Prostate gland (tissue), 2 donors: ENCODE measurements at places on chromosomes 3 and 15.

DNA sequence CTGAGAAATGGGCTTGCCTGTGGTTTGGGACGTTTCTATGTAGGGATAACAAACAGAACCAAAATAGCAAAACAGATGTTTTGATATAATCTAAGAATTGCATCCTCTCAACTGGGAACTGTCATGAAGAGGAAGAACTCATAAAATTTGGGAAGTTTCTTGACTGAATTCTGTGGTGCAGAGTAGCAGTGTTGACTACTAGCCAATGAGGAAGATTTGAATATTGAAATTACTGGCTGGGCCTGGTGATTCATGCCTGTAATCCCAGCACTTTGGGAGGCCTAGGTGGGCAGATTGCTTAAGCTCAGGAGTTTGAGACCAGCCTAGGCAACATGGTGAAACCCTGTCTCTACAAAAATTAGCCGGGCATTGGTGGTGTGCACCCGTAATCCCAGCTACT is 42.2 kb downstream of the ZNF609 start:
- DNase-seq: no peak

DNA sequence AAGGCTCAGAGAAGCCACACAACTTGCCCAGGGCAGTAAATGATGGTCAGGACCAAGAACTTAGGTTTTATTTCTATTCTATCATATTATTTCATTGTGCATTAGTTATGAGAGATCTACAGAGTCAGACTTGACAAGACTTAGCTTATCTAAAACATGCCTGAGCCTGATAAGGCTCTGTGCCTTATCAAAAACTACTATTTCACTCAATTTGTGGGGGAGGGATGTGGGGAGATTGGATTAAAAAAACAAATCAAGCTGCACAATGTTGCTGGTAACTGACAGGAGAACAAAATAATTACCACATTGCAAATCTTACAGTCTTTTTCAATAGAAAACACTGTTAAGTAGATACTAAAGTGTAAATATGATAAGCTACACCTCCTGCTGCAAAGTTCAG is 16.0 kb downstream of the HACD2 start:
- no peak for DNase-seq

- DNase-seq: no peak
Observed at GRCh38 chr3:69378112-69378802, 7.6 kb downstream of the FRMD4B start.

- no peak for DNase-seq
Observed at GRCh38 chr3:111747490-111747889, 111.6 kb upstream of the PHLDB2 start.

GRCh38 chr3:58161435-58162398 is 49.1 kb downstream of the DNASE1L3 start:
- DNase-seq: no peak

- no peak for DNase-seq
Observed at GRCh38 chr3:82707035-82707434, 945.6 kb upstream of the GBE1 start.

DNA sequence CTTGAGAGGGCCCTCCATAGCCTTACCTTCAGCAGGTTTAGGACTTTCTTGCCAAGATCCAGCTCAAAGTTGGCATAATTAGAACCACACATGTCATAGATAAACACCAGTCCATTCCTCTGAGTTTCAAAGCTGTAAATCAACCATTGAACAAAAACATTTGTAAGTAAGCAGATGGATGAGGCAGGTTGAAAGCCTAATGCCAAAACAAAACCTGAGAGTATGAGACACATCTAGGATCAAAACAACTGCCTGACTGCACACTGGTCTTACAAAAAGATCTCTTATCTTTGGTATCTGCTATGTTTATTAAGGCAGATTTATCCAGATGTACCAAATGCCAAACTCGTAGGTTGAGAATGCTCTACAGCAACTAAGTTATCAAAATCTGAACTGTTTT is 61.9 kb downstream of the PTPN9 start:
- DNase-seq: no peak

GRCh38 chr3:4980229-4981203 is 1.3 kb downstream of the BHLHE40 start:
- peak; percentile 92 for DNase-seq
